ENCODE measurements at places on chromosomes 3 and 15.

- DNase-seq: no peak
These were observed 613 bp upstream of the ARHGEF3 start for GRCh38 chr3:56802378-56802745.

GRCh38 chr3:153429821-153430220, 267.8 kb downstream of the RAP2B start:
- no peak for DNase-seq

GRCh38 chr3:44932271-44932670, 43.7 kb downstream of the ZDHHC3 start:
- DNase-seq: no peak

DNA sequence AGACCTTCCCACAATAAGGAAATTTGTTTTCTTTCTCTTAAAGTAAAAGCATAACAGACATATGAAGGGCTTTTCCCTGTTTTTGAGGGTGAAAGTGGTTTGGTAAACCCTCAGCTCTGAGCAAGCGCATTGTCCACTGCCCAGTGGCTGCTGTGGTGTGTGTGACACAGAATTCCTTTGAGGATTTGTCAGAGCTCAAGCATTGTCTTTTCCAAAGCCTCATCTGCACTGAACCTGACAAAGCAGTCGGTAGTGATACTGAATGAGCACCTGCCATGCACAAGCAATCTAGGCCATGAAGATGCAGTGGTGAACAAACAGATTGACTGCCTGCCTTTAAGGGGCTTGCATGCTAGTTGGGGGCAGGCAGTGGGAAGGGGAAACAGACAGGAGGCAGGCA, 128.3 kb downstream of the PLCL2 start:
- DNase-seq: no peak

GRCh38 chr3:58386626-58387365, 46.8 kb downstream of the PDHB start:
- DNase-seq: no peak

- DNase-seq: no peak
These were observed 59.2 kb downstream of the RPLP1 start for GRCh38 chr15:69511716-69512340.

GRCh38 chr3:21599890-21600289, 151.1 kb downstream of the ZNF385D start:
- DNase-seq: no peak

- no peak for DNase-seq
These were observed 53.7 kb upstream of the ZNF280D start for GRCh38 chr15:56786966-56787365.

- no peak for DNase-seq
These were observed 675.1 kb downstream of the NLGN1 start for GRCh38 chr3:174072675-174073074.

DNA sequence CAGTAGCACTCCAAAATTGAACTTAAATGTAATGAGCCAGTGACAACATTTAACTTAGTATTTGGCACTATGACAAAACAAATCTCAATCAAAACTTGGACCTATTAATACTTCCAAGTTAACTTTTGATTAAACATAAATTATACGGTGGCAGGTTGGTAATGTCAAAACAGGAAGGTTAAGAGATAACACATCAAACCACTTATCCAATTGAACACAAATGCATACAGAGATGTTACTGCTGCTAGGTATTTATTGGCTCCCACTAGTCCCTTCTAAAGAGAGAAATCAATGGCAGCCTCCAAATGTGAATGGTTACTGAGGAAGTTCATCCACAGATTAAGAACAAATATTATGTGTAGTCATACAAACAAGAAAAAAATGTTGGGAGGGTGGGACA, 1.8 kb downstream of the GSK3B start:
- DNase-seq: peak; percentile 8

- no peak for DNase-seq
These were observed 15.8 kb downstream of the ABHD17C start for GRCh38 chr15:80710635-80711554.

DNA sequence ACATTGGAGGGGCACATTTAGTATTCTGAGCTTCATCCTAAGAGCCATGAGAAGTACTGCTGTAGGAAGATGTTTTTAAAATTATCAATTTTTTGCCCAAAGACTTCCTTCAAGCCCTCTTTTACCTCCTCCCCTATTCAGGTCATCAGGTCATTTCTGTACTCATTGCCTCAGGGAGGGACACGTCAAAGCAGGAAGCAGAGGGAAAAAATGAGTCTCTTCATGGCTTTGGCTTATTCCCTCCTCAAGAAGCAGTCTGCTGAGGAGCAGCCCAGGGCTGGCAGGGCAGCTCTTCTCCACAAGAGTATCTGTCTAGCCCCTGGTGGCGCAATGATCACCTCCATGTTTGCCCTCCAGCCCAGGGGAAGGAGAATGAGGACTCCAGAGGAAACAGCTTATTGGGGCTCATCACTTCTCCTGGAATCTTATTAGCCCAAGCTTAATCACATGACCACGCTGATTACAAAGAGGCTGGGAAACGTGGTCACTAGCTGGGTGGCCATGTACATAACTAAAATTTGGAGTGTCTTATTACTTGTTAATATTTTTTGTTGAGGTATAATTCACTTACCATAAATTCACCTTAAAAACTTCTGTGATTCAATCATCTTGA, 44.2 kb upstream of the GATA2 start:
- no peak for DNase-seq

DNA sequence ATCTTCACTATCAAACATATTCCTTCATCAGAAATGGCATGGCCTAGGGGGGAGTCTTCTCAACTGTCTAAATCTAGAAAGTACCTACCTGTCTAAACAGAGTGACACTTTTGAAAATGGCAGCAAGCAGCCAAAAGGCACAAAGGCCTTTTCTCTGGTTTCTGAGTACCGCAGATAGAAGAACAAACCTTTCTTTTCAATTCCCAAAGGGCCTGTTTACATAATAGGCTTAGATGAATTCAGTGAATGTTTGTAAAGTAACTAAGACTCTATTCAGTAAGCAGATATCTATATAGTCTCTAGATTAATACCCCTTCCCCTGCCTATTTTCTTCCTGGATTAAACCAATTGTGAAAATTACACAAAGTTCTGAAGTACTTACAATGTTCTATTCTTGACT, 7.1 kb downstream of the MYEF2 start:
- DNase-seq: peak; percentile 81

DNA sequence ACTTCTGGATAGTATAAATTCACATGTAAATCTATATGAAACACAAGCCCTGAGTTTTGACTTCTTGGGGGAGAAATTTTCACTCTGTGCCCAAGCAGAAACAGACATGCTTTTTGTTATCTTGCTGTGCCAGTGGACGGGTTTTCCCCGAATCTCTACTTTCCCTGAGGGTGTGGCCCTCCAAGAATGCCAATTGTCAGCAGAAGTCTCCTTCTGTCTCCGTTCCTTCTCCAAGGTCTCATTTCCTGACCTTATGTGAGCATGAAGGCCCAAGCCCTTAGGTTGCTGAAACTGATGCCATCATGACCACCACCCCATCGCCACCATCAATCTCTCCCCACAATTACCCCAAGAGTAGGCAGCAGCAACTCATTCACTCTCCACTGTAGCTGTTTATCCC, 253.8 kb downstream of the XXYLT1 start:
- DNase-seq: no peak

DNA sequence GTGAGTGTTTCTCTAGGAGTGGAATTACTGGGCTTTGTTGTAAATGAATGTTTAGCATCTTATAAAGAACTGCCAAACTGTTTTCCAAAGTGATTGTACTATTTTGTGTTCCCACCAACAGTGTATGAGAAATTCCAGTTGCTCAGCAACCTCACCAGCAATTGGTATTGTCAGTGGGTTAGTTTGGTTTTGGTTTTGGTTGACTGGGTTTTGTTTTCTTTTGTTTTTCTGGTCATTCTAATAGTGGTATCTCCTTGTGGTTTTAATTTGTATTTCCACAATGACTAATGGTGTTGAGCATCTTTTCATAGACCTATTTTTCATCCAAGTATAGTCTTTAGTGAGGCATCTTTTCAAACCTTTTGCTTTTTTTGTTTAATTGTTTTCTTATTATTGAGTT, 27.1 kb downstream of the FILIP1L start:
- DNase-seq: no peak

DNA sequence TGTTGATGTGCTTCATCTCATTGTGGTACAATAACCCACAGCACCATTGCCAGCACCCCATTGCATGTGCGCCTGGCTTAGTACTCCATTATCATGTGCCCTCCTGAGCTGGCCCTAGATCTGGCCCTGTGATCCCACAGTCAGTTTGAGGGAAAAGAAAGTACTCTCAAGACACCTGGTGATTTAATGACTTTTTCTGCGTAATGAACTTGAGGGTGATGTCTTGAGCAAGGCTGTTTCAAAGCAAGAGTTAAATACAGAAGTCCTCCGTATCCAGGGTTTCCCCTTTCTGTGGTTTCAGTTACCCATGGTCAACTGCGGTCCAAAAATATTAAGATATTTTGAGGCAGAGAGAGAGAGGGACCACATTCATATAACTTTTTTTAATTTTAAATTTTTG, 16.3 kb downstream of the C3orf20 start:
- no peak for DNase-seq

- no peak for DNase-seq
These were observed 86.0 kb downstream of the DTWD1 start for GRCh38 chr15:49706805-49707204.

DNA sequence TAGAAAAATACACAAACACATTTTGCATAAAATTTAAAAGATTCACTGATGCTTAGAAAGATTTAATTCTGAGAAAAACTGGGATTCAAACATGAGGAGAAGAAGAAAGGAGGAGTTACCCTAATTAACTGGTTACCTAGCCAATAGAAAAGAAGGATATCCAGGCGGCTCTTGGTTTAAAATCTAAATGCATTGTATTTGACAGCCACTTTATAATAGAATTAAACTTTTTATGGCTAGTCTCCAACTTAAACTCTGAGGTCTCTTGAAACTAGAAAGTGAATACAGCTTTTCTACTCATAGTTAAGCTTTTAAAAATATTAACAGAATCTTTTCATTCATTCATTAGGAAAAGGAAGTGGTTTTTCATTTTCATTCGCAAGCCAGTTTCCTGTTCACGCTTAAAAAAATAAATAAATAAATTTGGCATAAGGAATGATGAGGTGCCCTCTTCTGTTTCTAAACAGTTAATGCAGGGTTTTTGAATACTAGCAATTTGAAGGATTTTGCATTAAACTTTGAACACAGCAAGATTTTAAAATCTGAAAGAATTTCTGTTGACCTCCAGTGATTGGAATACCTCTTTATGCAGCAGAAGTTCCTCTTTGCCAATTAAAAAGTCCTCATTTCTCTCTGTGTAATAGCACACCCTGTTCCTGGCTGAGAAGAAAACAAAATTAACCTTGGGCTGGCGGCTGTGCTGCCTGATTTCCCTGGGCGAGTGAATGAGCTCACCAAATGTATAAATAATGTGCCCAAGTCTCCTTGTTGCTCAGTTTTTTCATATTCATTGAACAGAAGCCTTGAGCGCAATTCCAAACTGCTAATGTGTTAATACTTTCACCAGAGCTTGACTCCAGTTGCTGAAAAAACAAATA, 105.1 kb downstream of the ZMAT3 start:
- DNase-seq: peak; percentile 80

DNA sequence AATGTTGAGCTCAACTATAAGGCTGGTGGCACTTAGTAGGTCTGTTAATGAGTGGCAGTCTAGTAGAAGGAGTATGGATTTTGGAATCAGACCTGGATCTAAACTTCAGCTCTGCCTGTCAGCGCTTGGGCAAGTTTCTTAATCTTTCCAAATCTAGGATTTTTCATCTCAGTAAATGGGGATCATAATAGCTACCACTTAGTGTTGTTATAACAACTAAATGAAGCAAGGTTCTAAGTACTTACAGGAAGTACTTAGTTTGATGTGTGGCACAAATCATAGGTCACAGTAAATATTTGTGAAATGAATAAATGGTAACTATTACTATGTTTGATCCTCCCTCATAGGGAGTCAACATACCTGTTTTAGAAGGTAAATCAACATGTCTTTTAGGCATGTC, 31.4 kb downstream of the SLC49A4 start:
- DNase-seq: no peak

GRCh38 chr15:62491642-62492041, 326.6 kb upstream of the C2CD4B start:
- DNase-seq: no peak

- no peak for DNase-seq
These were observed 766.5 kb downstream of the ROBO1 start for GRCh38 chr3:79001255-79001654.

- no peak for DNase-seq
These were observed 22.8 kb downstream of the ATOSA start for GRCh38 chr15:52656412-52656811.

GRCh38 chr3:13067778-13068177, 5.5 kb downstream of the IQSEC1 start:
- DNase-seq: no peak

DNA sequence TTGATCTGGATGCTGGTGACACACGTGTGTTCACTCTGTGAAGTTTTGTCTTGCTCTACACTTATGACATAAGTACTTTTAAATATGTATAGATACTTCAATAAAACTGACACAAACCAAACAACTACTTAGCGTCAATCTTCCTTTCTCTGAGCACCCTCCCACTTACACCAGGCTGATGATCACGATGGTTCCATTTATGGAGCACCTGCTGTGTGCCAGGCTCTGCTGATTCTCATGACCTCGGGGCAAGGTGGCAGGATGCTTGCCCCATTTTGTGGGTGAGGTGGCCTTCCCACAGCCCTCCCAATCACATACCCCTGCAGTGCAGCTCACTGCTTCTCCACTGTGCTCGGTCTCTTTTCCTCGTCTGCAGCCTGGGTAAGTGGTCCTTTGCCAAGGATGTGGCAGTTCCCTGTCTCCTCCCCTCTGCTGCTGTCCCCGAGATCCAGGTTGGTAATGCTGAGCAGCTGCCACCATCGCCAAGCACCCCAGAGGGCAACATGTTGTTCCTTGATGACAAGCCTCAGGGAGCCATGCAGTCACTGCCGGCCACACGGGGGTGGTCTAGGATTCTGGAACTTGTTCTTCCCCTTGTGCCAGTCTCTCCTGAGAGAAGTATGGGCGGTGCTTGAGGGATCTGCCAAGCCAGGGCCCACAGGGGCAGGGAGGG, 20.6 kb upstream of the ADCY5 start:
- DNase-seq: no peak

DNA sequence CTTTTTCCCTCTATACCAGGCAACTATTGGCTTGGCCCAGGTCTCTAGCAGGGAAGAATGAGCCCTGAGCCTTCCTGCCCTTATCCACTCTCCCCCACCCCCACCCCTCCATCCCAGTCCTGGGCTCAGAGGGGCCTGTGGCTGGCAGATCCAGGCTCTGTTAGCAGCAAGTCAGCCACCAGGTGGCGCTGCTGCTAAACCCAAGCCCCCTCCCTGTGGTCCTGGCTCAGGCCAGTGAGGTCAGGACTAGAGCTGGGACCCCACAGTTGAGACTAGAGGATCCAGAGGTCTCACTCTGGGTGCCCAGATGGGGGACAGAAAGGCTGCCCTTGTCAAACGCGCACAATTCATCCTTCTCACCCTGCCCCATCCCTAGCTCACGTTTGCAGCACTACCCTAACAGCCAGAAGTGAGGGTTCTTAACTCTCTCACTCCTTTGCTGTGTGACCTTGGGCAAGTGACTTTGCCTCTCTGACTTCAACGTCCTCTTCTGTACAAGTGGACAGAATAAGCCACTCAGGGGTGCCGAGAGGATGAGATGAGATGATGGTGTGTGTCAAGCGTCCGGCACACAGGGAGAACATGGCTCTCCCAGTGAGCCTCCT, 46.8 kb upstream of the SLC6A1 start:
- DNase-seq: peak; percentile 52
